Stimulated activated naive CD8-positive, alpha-beta T cell treated with anti-CD3 and anti-CD28 coated beads, Interleukin-15, Interleukin-2, amounts not matched to agents 100 U/mL and 50 U/mL, for 24 hours (primary cell): ENCODE measurements at places on chromosomes 13 and 19.

GRCh38 chr19:32404213-32404932, 1.2 kb upstream of the DPY19L3 start:
- DNase-seq = no peak

DNA sequence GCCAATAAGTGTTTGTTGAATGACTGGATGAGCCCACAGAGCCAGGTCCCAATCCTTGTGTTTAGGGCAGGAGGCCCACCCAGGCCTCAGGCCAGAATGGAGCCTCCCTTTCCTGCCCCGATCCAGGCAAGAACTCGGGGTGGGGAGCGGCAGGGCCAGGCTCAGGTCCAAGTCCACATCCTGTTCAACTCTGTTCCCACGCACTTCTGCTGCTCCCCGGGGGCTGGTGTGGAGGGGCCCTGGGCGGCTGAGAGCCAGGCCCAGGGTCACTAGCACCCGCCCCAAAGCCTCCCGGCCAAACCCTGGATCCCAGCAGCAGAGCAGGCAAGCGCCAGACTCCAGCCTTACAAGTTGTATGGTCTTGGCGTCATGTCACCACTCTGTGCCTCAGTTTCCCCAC, 8.0 kb downstream of the ANGPTL8 start:
- DNase-seq = no peak

DNA sequence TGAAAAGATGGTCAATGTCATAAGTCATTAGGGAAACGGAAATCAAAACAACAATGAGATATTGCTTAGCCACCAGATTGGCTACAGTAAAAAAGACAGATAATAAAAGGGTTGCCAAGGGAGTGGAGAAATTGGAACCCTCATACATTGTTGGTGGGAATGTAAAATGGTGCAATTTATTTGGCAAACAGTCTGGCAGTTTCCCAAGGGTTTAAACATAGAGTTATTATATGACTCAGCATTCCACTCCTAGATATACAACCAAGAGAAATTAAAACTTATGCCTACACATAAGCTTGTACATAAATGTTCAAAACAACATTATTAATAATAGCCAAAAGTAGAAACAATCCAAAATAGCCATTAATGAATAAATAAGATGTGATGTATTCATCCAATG, 9.9 kb upstream of the ZNF227 start:
- no peak for DNase-seq

DNA sequence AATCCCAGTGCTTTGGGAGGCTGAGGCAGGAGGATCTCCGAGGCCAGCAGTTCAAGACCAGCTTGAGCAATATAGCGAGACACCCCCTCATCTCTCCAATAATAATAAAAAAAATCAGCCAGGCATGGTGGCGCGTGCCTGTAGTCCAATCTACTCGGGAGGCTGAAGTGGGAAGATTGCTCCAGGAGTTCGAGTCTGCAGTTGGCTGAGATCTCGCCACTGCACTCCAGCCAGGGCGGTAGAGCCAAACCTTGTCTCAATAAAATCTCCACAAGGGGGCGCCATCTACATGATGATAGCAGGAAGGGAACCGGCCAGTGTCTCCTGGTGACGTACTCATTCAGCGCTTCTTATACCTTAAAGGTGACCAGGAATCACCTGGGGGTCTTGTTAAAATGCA, 13.6 kb upstream of the C5AR1 start:
- peak; percentile 84 for DNase-seq

- DNase-seq = peak; percentile 66
Measured at GRCh38 chr19:11446652-11447301, 11.3 kb downstream of the PRKCSH start.

DNA sequence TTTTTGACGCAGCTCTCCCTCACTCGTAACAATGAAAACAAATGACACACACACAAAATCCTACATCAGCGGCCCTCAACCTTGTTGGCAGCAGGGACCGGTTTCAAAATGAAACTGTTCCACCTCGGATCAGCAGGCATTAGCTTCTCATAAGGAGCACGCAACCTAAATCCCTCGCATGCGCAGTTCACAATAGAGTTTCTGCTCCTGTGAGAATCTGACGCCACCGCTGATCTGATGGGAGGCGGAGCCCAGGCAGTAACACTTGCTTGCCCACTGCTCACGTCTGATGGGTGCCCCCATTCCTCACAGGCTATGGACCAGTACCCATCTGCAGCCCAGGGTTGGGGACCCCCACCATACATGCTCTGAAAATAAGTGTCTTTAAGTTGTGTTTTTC, 43.4 kb downstream of the DHRS12 start:
- DNase-seq = no peak

DNA sequence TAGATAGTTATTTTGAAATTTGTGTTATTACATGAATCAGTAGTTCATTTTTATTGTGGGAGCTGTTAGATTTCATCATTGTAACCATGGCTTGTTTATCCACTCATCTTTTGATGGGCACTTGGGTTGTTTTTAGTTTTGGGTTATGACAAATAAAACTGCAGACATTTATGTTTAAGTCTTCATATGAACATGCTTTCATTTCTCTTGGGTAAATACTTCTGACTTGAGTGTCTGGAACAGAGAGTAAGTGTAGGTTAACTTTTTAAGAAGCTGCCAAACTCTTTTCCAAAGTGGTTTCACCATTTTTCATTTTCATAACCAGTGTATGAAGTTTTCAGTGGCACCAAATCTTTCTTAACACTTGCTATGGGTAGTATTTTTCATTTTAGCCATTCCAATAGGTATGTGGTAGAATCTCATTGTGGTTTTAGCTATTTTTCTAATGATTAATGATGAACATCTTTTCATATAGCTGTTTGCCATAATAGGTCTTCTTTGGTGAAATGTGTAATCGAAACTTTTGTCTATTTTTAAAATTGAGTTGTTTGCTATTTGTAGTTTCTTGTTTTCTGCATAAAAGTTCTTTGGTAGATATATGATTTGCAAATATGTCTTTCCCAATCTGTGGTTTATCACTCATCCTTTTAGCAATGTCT, 17.9 kb downstream of the SLAIN1 start:
- DNase-seq = no peak

DNA sequence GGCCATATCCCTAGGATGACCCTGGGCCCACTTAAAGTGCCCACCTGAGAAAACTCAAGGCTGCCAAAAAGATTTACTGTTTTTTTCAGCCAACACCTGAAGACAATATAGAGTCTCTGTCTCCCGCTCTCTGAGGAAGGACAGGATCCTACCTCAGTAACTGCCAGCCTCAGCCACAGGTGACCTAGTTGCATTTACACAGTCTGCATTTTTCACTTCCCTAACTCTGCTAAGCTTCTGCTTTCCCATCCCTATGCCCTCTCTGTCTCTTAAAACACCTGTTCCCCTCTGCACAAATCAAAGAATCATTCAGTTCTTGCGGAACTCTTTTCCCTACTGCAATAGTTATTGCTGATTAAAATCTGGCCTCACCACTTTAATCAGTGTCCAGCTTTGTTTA, 609.5 kb downstream of the UQCRFS1 start:
- DNase-seq = no peak

DNA sequence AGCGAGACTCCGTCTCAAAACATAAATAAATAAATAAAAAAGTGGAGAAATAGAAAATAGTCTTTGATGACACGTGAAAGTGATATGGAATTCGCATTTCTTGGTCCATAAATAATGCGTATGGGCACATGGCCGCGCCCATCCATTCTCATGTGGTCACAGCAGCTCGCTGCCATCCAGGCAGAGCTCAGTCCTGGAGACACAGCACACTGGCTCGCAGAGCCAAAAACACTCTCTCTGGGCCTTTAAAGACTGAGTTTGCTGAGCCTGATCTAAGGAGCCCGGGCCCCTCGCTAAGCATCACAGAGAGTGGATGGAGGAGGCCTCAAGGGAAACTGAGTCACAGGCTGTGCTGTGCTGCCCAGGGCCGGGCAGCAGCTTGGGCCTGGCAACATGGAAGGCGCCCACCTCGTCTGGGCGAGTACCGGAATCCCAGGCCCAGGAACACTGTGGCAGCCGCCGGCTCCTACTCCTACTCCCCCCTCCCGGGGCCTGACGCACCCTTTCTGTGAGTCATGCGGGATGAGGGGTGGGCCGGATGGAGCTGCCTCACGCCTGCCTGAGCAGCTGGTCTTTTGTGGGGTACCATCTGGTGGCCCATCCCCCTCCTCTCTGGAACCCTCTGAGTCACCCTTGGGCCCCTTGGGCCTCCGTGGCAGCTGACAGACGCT, 28.9 kb upstream of the CACTIN start:
- DNase-seq = no peak

DNA sequence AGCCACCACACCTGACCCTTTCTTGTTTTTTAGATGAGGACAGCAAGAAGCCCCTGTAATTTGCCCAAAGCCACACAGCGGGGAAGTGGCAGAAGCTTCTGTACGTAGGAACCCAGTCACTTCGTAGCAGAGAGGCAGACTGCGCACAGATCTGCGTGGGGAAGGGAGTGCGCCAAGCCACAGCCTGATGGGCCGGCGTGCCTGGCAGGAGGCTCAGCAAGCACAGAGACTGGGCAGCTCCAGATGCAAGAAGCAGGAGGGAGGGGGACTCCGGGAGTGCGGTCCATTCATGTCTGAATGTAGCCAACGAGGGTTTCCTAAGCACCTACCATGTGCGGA, 347 bp upstream of the TJP3 start:
- DNase-seq = no peak

DNA sequence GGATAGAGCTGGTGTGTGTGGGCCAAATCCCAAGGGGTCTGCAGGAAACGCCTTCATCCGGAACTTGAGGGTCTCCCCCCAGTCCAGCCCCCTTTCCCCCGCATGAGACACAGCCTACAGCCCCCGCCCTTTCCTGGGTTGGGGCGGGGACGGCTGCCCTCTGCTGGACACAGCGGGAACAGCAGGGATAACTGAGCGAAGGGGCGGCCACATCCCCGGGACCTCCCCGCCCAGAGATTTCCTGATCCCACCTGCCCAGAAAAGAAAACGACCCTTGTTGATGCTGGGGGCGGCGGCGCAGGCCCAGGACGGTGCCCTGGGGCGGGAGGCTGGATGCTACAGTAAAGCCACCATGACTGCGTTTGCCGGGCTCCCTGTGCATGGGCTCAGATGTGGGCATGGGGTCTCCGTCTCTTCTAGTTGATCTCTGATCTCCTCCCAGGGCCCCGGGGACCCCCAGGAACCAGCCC, 14.2 kb downstream of the ONECUT3 start:
- peak; percentile 77 for DNase-seq

- peak; percentile 42 for DNase-seq
Measured at GRCh38 chr13:114154476-114154875, 22.1 kb upstream of the RASA3 start.

DNA sequence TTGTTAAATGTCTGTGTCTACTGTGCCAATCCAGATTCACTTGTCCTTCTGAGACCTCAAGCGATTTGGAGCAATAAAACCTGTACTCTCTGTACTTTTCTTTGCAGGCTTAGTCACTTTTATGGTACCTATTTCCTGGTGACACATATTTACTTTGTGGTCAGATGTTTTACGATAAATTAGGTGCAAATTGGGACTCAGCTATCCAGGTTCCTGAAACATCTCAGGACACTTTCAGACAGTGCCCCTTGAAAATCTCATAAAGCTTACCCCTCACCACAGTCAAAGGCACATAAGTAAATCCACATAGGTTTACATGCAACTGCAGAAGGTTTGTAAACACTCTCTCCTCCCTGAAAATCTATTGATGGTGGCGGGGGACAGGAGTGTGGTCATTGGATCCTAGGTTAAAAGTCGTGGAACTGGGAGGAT, 438.8 kb downstream of the EFNB2 start:
- no peak for DNase-seq

DNA sequence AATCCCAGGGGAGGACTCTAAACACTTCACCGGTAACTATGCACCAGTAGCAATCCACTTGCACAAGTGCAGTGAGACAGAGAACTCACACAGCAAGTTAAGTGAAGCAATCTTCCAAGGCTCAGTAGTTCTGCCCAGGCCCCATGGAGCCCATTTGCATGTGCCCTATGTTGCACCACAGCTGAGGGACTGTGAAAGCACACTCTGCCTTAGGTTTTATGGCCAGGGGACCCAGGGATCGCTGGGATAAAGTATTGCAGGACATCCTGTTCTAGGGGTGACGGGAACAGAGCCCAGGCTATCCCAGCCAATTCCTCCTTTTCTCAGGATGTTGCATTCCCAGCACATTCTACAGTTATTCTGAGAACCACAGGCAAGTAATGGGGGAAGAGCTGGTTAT, 6.0 kb upstream of the AMER2 start:
- DNase-seq = no peak

DNA sequence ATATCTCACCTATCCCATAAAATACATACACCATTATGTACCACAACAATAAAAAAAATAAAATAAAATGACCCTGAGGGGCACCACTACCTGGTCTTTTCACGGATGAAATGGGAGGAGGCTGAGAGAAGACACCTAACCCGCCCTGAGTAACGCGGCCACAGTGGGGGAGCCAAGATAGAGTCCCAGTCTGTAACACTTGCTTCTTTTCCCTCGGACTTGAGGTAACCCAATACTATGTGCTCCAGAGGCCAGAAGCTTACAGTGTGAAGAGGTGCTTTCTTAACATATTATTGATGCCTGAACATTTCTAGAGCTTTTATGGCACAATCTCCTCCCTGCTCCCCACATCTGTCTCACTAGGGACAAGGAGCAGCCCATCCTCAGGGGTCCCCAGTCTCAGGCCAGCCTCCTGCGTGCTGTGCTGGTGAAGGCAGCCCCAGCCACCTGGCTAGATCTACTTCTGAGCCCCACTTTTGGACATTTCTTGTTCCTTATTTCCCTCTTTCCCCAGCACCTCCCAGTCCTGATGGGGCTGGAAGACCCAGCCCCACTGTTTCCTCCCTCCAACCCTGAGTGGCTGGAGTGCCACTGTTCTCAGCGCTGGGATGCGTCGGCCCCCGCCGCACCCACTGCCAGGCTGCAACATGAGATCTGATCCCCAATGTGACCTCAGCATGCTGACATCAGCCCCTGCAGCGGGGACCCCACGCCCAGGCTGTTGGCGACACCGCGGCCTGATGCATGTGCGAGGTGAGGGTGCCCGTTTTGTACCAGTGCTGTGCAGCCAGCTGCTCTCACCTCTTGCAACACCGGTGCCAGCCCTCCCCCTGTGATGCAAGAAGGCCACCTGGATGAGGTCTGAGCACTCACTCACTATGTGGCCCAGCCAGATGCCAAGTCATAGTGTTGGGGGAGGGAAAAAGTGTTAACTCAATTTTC, 143.3 kb downstream of the DCLK1 start:
- no peak for DNase-seq
